ENCODE measurements at places on chromosomes 5 and 9.

GRCh38 chr9:75108571-75108970 is 20.3 kb downstream of the OSTF1 start:
- no peak for DNase-seq

GRCh38 chr5:109951758-109952157 is 262.0 kb downstream of the MAN2A1 start:
- no peak for DNase-seq

DNA sequence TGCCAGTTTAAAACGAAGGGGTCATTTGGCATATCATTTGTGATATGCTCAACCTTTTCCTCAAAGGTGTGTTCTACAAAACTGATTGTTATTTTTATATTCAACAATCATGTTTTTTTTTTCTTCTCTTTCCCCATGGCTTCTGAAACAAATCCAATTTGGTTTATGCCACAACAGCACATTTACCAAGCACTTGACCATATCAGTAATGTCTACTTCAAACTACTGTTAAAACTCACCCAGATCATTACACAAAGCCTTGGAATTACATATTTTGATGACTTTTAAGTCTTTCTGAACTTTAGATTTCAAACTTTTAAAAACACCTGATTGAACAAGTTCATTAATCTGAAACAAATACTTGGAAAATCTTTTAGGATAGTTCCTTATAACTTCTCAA is 29.2 kb downstream of the PWWP2A start:
- no peak for DNase-seq

- no peak for DNase-seq
Measured at GRCh38 chr5:17203329-17204132, 13.9 kb upstream of the BASP1 start.

DNA sequence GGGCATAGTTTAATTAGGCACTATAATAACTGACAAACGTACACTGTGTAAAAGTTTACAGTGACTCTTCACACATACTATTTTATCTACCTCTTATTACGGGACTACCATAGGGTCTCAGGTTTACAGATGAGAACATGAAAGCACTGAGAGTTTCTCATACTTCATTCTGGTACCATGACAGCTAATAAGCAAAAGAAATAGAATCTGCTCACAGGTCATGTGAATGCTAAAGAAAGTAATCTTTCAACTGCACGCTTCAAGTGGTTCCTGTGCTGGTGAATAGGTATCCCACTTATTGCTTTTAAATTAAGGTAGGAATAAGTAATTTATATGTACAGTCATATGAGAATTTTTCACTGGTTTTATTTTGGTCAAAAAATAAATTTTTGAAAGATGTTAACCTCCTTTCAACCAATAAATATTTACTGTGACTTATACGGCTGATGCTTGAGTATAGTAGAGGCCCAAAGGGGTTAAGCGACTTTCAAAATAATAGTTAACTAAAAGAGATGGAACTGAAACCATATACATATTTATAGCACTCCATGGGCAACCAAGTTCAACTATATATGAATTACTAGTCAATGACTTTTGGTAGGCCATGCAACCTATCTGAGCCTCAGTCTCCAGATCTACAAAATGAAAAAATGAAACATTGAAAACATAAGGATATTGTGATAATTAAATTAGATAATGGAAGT is 8.1 kb downstream of the CDKN2A start:
- no peak for DNase-seq

GRCh38 chr5:71699751-71700150 is 19.3 kb upstream of the CARTPT start:
- no peak for DNase-seq
